ENCODE measurements at places on chromosomes 7 and 10.

DNA sequence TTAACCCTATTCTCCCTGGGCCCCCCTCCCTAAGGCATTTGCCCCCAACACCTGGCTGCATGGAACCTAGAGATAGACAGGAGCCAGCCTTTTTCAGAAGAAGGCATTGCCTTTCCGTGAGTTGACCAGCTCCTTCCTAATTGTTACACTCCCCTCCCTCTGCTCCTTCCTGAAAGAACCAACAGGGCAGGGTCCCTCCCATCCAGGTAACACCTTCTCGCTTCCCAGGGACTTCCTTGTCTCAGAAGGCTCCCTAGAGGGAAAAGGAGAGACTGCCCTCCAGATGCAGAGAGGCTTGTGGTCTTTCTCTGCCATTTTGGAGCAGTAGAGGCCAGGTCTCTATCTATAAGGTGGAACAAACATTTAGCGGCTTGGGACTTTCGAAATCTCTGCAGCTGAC, 31.9 kb downstream of the PALD1 start:
- DNase-seq, result no peak

DNA sequence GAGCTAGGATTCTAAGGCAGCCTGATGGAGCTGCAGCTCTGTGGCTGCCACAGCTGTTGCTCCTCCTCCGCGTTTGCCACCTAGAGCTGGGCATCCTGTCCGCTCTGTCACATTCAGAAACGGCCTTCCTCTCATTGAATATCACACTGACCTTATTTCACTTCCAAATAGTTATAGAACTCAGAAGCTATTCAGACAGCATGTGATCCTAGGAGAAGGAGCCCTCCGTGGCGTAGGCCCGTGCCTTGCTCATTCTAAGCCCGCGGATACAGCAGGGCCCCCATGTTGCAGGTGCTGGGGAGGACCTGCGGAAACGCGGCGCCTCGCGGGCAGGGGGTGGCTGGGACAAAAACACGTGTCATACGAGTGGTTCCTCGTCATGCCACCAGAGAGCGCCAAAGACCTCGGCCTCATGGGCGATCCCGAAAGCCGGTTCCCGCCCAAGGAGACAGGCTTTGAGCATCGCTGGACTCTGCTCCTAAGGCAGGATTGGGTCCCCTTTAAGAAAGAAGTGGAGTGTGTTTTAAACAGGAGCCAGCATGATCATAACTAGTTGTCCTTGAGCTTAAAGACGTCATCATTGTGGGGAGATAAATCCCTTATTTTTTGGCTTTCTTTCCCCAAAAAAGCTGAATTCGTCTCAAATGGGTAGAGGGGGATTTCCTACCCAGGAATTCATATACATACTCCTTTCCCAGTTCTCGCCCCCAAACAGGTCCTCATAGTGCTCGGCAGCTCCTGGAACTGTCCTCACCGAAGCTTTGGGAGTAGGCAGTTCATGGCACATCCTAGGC, 17.9 kb upstream of the FIGNL1 start:
- DNase-seq, result peak; percentile 81

- DNase-seq, result peak; percentile 76
Measured at GRCh38 chr7:73986158-73986631, 41.8 kb upstream of the ELN start.

GRCh38 chr7:561631-562373, 42.2 kb upstream of the PDGFA start:
- no peak for DNase-seq

- no peak for DNase-seq
Measured at GRCh38 chr10:20147684-20148083, 331.5 kb downstream of the PLXDC2 start.

DNA sequence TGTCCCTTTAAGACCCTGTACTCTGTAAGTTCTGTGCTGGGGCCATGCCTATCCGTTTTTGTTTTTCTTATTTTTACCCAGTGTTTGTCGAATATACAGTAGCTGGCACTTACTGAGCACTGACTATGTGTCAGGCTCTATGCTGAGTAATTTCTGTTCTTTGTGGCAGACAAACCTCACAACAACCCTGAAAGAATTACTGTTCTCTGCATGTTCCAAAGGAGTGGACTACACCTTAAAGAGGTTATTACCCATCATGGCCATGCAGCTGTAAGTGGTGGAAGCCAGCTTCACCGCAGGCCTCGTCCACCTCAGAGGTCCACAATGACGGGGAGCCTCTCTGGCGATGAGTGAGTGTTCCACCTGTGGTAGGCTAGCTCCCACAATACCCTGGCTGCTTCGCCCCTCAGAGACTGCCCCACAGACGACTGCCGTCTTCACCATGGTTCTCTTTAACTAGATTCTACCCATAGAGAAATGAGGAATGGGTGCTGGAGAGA, 30.1 kb upstream of the RBM20 start:
- no peak for DNase-seq

DNA sequence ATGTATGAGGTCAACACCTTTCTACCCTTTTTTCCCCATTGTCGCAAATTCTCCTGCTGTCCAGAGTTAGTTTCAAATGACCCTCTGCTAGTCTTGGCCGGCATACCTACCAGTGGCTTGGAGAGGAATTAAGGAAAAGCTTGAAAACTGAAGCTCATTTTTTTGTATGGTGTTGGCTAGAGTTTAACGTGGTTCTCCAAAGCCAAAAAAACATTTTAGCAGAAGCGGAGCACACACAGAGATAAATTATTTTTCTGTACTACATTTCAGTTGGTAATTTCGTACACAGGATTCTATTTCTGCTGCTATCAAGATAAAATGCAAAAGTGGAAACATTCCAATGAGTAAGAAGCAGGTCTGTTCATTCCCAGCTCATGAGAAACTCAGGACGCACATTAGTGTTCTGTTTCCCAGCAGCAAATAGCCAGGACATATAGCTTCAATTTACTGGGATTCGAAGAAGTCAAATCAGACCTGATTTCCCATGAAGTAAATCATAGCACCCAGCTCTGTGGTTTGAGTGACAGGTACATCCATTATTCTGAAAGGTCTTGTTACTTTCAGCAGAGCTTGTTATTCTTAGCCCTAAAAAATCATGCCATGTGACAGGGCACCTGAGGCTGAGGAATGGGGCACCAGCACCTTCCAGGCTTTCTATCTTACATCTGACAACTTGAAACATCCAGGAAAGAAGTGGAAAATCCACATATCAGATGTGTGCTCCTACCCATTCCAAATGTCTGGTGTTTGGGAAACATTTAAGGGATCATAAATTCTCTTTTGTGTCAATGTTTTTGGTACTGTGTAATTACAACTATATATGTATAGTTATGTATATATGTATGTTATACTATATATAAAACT, 215.9 kb upstream of the C7orf33 start:
- DNase-seq, result no peak

DNA sequence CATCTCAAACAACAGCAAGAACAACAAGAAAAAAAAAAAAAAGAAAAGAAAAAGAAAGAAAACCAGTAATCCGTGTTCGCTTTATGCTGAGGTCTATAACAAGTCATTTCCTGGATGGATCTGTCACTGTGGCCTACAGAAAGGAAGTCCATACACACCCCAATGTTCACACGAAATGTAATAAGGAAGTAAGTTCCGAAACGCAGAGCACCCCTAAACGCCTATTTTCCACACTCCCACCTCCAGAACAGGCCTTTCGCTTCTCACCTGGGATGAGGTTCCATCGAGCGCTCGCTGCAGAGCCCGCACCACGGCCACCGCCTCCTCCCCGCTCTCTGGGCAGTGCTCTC, 735 bp downstream of the ZNF394 start:
- no peak for DNase-seq

Data from left ventricle myocardium inferior (tissue), 1 donor.